ENCODE measurements at places on chromosomes 7 and 10. TPM values are rescaled to one million over a fixed set of nuclear protein-coding genes. Genes with fewer than 3 reads are reported as not detected.

The PRR15 gene
- total RNA-seq: 2.1 TPM

The FAM25G gene
- total RNA-seq: not detected

The ITGA8 gene
- total RNA-seq: 33.9 TPM

The FAM24A gene
- total RNA-seq: not detected

The SLC13A1 gene
- total RNA-seq: not detected

The KCNMA1 gene
- total RNA-seq: 26.3 TPM

The FFAR4 gene
- total RNA-seq: 4.9 TPM

The CEP55 gene
- total RNA-seq: 0.35 TPM

The BTBD16 gene
- 0.35 TPM for total RNA-seq

The SRRM3 gene
- total RNA-seq: 1.1 TPM
